ENCODE measurements at places on chromosomes 2 and 18. TPM values are rescaled to one million over a fixed set of nuclear protein-coding genes. Genes with fewer than 3 reads are reported as not detected.

- no peak for DNase-seq
Observed at GRCh38 chr2:64400105-64400728, 53.7 kb upstream of the LGALSL start.

DNA sequence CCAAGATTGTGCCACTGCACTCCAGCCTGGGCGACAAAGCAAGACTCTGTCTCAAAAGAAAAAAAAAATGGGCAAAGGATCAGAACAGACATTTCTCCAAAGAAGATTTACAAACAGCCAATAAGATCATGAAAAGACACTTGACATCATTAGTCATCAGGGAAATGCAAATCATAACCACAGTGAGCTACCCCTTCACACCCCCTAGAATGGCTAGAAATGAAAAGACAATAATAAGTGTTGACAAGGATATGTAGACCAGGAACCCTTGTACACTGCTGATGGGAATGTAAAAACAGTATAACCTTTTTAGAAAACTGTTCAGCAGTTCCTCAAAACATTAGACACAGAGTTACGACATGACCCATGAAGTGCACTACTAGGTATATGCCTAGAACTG, 18.4 kb upstream of the MTERF4 start:
- no peak for DNase-seq

DNA sequence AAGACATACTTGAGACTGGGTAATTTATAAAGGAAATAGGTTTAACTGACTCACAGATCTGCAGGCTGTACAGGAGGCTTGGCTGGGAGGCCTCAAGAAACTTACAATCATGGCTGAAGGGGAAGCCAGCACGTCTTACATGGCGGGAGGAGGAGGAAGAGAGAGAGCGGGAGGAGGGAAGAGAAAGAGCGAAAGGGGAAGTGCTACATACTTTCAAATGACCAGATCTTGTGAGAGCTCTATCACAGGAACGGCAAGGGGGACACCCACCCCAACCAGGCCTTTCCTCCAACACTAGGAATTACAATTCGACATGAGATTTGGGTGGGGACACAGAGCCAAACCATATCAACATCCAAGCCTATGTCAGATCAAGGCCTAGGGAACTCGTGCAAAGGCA, 24.2 kb downstream of the MYL12B start:
- no peak for DNase-seq

- no peak for DNase-seq
Observed at GRCh38 chr18:59065684-59066083, 74.0 kb upstream of the SEC11C start.

DNA sequence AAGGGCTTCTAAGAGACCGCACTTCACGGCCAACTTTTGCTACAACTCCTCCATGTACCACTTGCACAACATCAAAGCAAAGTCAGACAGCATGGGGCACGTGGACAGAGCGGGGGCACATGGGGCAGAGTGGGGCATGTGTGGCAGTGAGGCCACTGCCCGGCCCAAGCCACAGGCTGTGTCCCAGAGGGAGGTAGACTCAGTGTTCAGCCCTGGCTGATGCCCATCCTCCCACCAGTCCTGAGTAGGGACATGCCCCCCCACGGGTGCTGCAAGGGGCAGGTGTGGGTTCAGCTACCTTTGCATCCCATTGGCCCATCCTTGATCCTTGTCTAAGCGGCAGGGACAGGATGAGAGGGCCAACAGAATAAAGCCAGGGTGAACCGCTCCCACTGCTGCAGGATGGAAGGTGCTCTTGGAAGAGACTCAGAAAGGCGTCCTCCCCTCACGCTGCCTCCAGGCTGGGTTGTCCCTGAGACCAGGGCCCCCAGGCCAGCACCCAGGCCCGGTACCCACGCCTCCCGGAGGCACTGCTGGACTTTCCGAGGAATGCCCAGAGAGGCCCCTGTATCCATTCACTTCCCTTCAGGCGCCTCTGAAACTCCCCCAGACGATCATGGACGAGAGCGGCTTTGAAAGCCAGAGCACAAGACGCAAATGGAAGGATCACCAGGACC, 218.2 kb downstream of the NDUFA10 start:
- peak; percentile 48 for DNase-seq

GRCh38 chr2:121093692-121094091, 191.3 kb downstream of the TFCP2L1 start:
- DNase-seq: no peak

DNA sequence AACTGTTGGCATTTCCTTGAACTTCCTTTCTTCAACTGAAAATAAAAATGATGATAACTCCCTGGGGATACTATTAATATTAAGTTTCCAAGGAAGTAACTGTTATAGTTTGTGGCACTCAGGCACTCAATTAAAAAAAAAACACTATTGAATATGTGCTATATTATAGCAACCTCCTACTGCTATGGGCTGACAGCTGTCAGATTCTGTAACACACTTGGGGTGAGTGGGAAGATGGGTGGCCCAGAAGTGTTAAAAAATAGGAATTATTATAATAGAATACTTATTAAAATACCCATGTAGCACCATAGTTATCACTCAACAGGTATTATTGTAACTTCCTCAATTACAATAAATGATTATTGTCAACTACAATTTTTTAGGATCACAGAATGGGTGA, 130.9 kb downstream of the RNF152 start:
- no peak for DNase-seq

GRCh38 chr2:28326469-28326805, 66.2 kb upstream of the FOSL2 start:
- no peak for DNase-seq

- peak; percentile 67 for DNase-seq
Observed at GRCh38 chr2:55010915-55011314, 39.3 kb downstream of the RTN4 start.

Gene EVA1A
- 9.5 TPM for total RNA-seq

Data from suprapubic skin (tissue), 4 donors.